SW 1271 (cell line): ENCODE measurements at places on chromosomes 1 and 21.

GRCh38 chr1:180173952-180174351 lies 19.3 kb downstream of the QSOX1 start:
- DNase-seq: no peak

GRCh38 chr1:225863167-225863566 lies 19.0 kb downstream of the TMEM63A start:
- DNase-seq: no peak

DNA sequence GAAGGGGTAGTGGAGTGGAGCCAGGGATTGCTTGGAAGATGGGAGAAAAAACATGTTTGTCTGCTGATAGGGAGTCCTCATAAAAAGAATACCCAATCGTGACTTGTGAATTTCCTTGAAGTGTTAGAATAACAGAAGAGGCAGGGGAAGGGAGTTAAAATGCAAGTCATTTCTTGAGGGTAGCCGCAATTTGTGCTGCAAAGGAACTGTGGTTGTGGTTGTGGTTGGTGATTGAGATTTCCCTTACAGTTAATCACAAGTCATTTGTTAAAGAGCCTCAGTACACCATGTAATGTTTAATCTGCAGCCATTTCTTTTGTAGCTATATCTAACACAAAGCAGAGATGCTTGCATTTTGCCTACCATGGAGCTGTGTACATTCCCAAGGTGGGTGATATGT lies 38.5 kb upstream of the EGLN1 start:
- DNase-seq: no peak

DNA sequence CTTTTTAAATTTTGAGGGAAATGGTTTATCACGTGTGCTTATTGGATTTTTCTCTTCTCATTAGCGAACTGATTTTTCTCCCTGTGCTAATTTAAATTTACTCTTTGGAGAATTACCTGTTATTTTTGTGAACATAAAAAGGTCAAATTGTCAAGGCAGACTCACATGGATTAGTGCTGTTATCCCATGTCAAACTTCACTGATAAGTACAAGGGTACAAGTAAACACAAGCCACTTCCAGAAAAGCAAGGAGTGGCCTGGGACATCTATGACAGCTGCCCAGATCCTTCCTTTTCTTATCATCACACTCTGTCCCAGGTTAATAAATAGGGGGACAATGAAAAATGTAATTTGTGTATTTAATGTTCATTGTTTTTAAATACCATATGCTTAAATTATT lies 901.2 kb downstream of the LTN1 start:
- DNase-seq: no peak

DNA sequence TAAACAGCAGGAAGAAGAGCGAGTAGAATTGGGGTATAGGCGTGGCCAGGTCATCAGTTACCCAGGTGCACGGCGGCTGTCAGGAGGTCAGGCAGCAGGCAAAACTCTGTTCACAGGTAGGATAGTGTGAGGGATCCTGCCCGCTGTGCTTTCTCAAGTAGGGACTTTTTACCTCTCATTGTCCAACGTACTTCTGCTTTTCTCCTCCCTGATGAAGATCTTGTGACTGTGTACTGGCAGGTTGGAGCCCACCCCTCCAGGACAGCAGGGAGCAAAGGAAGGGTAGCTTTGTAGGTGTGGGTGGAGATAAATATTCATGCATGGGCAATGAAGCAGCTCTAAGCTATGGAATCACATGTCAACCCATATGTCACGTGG lies 373.5 kb downstream of the KIF26B start:
- DNase-seq: no peak

DNA sequence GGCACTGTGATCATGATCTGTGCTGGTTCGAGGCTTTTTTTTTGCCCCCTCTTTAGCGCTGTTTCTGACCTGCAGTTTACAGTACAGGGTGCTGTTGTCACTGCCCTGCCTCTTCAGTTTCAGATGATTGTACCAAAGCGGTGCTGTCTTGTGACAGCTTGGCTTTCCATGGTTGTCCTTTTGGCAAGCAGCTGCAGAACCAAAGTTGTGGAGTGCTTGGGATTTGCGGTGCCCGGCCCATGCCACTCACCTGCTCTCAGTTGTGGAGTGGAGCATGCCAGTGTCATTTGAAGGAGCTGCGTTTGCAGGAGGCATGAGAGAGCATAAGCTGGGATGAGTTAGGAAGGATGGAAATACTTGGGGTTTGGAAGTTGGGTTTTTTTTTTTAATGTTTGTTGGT lies 48.4 kb downstream of the DOP1B start:
- no peak for DNase-seq

DNA sequence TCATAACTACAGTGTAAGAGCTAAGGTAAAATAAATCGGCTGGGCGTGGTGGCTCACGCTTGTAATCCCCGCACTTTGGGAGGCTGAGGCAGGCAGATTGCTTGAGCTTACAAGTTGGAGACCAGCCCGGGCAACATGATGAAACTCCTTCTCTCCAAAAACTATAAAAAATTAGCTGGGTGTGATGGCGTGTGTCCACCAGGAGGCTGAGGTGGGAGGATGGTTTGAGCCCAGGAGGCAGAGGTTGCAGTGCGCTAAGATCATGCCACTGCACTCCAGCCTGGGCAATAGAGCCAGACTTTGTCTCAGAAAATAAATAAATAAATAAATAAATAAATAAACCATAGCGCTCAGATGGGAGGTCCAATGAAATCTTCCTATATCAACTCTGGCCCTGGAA lies 16.7 kb upstream of the FAM110D start:
- no peak for DNase-seq

DNA sequence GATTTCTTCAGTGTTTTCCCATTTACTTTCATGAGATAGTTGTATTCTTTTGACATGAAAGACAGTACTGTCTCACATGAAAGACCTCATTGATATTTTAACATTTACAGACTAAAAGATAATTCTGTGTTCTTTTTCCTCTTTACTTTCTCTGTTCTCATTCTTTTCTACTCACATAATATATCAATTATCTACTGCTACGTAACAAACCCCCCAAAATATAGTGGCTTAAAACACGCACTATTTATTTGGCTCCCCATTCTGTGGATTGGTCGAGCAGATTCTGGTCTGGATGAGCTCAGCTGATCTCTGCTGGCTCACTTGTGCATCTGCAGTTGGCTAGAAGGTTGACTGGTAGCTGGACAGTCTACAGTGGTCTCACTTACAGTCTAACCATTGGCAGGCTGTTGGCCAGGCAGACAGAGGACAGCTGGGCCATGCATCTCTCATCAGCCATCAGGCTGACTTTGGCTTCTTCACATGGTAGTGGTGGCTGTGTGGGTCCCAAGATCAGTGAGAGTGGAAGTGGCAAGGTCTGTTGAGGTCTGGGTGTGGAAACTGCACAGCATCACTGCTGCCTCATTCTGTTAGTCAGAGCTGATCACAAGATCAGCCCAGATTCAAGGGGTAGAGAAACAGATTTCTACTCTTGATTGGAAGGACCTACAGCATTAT lies 63.2 kb downstream of the MPZL1 start:
- no peak for DNase-seq

DNA sequence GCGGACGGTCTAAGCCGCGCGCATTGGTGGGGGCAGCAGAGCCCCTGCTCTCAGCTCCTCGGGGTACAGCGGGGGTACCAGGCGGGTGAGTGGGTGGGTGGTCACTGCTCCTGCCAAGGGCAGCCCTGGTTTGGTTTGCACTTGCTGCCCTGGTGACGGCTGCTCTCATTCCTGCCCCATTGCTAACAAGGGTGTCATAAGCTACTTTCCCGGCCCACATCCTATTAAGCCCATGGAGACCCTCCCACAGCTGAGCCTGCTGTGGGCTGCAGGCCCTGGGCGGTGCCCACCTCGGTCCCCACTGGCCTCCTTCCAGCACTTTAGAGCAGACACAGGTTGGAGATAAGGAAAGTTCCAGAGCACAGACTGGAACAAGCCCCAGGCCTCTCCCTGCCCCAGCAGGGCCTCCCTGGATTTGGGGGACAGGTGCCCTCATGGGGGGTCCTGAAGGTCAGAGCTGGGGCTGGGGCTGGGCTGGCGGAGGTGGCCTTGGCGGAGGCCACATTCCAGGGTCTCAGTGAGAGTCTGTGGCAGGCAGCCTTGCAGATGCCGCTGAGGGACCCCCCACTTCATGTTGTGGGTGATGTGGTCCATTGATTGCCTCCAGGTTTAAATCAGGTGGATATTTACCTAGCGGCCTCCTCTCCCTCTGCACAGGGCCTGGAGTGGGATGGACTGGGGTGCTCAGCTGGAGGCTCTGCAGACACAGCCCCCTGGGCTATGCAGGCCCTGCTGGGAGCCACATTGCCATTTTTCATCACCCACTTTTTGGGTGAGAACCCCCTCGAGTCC lies 27.0 kb downstream of the COL18A1 start:
- no peak for DNase-seq

DNA sequence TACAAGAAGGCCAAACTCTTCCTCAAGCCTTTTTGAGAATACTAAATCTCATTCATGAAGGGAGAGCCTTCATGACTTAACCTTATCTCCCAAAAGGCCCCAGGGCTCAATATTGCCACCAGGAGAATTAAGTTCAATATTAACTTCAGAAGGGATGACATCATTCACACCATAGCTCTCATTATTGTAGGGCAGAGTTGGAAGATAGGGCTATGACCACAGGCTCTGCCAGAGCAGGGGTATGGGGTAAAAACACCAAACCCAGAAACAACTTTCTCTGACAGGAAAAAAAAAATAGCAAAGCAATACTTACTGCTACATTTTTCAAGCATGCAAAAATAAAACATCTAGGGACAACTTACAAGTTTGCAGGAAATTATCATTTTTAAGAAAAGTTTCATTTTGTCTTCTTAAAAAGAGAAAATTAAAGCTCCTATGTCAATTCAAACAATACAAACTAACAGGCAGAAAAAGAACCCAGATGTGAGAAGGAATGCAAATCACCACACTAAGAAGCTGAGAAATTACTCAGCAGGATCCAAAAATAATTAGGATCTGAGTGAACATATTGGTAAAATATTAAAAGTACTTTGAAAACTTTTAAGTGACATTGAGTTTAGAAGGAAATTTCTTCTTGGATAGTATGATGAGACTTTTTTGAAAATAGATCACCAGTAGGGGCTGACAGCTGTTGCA lies 1156.5 kb downstream of the NCAM2 start:
- DNase-seq: no peak

DNA sequence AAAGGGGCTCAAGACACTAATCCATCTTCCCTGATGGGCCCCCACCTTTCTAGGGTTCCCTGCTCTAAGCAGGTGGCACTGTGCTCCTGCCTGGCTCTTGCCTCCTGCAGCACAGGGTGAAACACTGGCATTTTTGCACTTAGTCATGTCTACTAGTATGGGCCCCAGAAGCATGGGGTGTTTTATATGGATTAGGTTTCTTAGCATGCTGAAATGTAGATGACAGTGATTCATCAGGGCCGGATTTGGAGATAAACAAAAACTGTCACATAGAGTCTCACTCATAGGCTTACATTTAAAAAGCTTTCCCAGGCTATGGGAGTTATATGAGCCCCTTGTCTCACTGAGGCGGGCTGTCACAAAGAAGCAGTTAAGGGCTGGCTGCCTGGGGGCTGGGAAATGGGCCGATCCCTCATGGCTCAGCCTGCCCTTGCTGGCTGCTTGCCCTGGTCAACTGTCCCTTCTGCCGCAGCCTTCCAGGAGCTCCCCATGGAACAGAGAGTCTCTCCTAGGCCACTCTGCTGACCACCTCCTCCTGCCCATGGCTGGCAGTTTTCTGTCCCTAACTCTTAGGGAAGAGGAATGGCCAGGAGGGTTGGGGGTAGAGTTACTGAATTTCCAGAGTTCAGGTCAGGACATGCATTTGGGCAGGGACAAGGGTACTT lies 6.5 kb downstream of the GALNT2 start:
- DNase-seq: no peak

GRCh38 chr1:40305451-40305850 lies 11.6 kb downstream of the COL9A2 start:
- no peak for DNase-seq

- no peak for DNase-seq
Observed at GRCh38 chr1:103514920-103515503, 10.5 kb upstream of the RNPC3 start.
